ENCODE measurements at places on chromosomes 5 and 9.

- no peak for DNase-seq
Measured at GRCh38 chr5:100575815-100576214, 40.6 kb downstream of the FAM174A start.

DNA sequence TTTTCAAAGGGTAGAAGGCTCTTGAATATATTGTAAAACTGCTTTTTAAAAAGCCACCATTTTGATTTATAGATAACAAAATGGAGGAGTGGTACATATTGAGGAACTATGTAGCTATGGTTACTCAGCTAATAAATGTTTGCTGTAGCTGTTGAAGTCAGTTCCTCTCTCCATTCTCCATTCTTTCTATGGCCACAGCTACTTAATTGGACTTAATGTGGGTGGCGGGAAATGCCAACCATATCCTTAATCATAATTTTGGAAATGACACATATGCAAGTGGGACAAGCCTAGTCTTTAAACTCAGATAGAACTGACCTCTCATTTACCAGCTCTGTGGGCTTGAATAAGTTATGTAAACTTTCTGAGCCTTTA, 10.6 kb downstream of the CDKN2A start:
- no peak for DNase-seq

DNA sequence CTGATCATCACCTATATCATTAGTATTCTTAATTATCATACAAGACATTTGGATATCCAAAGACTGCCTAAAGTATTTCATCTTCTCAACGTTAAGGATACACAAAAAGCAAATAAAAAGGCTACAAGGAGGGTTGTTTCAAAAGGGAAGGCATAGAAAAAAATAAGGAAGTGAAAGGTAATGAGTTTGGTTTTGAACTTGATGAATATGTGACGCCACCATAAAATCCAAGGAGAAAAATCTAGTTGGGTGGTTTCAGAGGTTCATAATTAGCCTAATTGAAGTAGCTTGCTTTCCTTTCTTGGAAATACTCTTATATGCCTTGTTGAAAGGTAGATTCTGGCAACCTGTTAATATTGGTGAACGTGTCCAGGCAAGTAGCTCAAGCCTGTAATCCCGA, 96.1 kb upstream of the SGCD start:
- no peak for DNase-seq

GRCh38 chr5:169870211-169870610, 110.1 kb downstream of the INSYN2B start:
- DNase-seq = no peak

- no peak for DNase-seq
Measured at GRCh38 chr5:43137326-43137725, 16.6 kb downstream of the ZNF131 start.

DNA sequence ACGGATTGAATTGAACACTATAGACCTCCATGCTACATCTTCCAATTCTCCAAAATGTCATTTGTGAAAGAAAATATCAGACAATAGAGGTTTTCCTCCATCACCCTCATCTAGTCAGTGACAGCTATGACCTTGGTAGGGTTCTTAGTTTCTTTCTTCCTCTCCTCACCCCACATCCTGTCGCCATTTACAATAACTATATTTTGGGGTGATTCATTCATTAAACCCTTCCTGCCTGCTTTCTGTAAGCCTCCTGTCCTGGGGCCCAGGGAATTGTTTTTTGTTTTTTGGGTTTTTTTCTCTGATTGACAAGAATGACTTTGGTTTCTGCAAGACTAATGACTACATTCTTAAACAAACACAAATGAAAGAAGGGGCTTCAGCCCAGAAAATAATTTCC, 82.6 kb downstream of the PRELID2 start:
- no peak for DNase-seq

DNA sequence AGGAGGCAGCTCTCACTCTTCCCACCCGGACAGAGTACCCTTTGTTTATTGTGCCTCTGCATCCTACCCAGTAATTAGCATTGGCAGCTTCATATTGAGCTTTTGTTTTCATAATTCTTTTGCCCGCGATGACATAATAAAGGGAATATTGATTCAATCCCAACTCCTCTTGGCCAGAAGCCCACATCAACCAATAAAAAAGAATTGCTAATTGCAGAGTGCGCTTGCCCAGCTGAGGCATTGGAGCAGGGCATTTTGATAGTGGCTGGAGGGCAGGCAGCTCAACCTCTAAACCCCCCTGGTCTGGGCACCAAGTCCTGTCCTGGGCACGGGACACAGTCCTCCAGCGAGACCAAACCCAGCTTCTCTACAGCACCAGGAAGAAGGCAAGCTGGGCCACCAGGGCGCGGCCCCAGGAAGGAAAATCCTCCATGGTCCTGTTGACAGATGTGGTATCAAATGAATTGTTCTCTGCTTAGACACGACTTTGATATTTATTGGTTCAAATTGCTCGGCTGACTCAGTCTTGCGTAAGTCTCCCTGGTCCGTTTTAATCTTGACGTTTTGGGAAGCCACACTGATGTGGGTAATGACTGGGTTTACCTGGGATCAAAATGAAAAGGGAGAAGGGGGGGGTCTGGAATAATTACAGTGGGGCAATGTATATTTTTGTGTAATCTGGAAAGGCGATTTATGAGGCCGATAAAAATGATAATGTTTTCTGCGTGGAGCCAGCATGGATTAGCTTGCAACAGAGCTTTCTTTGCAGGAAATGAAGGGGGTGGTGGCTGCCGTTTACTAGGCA, 220.7 kb upstream of the MSX2 start:
- DNase-seq = no peak

GRCh38 chr9:115204904-115205453, 87.0 kb upstream of the TNC start:
- DNase-seq = peak; percentile 32

GRCh38 chr5:175657593-175658271, at the start of gene HRH2:
Gene HRH2 (plus strand): TSS chr5:175658071. CDS start chr5:175683234, 25,163 bp downstream.
- no peak for DNase-seq

DNA sequence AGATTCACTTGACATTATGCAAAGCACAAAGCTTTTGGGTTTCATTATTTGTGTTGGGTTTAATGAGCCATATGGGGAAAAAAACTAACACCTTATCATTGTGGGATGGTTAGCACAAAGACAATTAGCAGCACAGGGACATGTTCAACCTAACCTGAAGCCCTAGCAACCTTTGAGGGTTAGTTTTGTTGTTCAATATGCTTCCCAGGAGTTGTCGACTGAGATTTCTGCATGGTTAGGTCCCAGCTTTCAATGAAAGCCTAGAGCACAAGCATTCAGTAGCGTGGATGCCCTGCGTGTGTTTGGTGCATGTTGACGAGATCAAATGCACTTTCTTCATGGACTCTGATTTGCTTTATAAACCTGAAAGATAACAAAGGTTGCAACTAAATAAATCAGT, 565.2 kb upstream of the TLE4 start:
- DNase-seq = no peak

DNA sequence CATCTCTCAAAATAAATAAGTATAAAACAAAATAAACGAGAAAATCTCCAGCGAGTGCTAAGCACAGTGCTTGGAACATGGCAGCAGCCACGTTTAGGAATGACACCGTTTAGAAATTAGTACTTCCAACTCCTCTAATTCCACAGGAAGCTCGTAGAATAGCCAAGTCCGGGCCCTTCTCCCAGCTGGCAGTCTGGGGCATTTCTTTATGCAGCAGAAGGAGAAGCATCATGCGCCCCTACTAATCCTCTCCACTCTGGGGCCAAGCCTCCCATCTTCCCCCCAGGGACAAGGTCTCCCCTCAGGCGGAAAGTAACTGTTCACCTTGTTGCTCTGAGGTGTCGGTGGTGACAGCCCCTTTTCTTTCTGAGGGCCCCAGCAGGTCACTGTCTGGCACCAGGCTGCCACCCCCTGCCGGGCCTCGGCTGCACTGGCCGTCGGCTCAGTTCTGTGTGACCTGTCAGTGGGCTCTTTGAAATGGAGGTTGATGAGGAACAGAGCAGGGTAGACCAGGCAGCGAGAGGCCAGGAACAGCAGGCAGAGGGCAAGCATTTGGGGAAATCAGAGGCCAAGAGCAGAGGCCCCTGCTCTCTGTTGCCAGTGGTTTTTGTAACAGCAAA, 113.5 kb upstream of the WWC1 start:
- no peak for DNase-seq

DNA sequence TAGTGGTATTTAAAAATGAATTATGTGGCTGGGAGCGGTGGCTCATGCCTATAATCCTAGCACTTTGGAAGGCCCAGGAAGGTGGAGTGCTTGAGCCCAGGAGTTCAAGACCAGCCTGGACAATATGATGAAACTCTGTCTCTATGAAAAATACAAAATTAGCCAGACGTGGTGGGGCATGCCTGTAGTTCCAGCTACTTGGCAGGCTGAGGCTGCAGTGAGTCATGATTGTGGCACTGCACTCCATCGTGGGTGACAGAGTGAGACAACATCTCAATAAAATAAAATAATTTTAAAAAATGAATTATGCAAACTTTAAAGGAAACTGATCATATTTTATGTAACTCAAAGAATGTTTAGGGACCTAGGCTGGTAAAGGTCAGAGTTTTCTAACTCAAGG, 310.8 kb upstream of the DMRT1 start:
- DNase-seq = peak; percentile 47

DNA sequence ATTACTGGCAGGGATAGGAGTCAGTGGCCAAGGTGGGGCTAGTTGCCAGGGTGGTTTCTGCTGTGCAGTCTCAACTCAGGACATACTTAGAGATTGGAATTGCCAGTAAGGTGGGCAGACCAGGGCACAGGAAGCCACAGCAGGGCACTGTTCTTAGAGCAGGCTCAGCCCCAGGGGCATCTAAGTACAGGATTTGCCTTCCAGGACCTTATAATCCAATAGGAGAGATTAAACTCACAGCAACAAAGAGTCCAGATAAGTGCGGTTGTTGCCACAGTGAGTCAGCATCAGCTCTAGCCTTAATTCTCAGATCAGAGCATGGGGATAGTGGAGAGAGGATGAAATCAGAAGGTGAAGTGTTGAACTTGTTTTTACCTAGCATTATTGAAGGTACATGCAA, 265.8 kb upstream of the TRPC7 start:
- no peak for DNase-seq

- DNase-seq = no peak
Measured at GRCh38 chr5:178668579-178668978, 41.7 kb upstream of the CLK4 start.

- no peak for DNase-seq
Measured at GRCh38 chr5:156715287-156715686, 134.8 kb upstream of the PPP1R2B start.

DNA sequence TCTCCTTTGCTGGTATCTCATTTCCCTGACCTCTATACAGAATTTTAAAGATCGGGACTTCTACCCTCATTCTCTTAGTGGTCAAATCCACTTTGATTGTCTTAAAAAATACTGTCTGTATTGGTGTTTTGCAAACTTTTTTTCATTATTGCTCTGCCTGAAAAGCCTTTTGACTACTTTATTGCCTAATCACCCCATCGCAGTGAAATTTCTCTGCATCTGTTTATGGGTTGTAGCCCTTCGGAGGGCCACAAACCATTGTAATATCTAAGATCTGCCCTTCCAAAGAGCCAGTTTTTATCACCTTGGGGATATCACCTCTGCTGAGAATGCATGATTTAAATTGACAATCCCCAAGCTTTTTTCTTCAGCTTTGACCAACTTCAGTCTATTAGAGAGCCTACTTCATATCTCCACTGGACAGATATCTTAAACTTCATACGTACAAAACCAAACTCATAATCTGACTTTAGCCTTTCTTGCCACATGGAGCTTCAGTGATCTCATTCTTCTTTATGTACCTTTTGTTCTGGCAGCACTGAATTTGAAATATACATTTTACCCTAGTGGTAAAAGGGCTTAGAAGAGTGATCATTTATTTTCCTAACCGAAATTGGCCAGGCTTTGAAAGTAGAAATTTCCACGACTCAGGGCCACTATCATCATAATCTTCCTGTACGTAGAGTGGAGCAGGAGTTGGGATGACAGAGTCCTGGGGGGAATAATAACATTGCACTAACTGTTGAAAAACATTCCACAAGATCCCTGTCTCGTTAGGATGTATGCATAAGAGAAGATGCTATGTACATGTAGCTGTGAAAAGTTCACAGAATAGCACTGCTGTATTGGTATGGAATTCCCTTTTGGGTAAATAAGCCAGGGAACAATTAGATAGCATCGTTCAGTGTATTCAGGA, 21.4 kb downstream of the KIF2A start:
- DNase-seq = no peak

DNA sequence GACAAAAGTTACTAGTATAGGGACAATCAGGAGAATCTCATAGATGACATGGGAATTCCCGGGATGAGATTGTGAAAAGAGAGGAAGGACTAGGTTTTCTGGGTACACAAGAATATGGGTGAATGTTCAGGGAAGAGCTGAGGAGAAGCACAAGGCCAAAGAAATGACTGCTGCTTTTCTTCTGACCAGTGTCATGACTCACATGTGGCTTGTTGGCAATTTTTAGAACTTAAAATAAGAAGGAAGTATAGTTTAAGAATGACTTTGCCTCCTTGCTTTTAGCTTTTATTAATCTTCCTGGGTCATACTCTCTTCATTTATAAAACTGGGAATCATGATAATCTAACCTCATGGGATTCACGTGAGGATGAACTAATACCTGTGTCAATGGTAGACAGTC, 652.4 kb upstream of the MEF2C start:
- DNase-seq = no peak

GRCh38 chr5:171592076-171592475, 172.6 kb downstream of the FGF18 start:
- DNase-seq = no peak

GRCh38 chr5:96880444-96881164, 4.3 kb downstream of the ERAP2 start:
- DNase-seq = peak; percentile 27

GRCh38 chr9:126515001-126515872, 98.5 kb upstream of the LMX1B start:
- DNase-seq = no peak

DNA sequence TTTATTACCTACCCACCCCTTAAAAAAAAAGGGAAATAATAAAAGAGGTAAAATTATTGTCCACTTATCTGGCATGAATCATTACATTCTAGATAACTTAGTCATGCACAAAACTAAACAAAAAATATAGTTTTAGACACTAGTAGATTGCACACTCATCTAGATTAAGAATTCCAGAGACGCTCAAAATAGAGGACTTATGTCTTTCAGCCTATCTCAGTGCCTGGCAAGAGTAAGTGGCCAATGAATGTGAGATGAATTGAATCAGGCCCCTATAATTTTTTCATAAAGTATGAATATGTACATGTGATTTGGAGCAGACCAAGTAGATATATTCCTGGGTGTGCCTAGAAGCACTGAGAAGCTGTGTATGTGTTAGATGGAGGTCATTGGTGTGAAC, 2.0 kb upstream of the RXFP3 start:
- no peak for DNase-seq

DNA sequence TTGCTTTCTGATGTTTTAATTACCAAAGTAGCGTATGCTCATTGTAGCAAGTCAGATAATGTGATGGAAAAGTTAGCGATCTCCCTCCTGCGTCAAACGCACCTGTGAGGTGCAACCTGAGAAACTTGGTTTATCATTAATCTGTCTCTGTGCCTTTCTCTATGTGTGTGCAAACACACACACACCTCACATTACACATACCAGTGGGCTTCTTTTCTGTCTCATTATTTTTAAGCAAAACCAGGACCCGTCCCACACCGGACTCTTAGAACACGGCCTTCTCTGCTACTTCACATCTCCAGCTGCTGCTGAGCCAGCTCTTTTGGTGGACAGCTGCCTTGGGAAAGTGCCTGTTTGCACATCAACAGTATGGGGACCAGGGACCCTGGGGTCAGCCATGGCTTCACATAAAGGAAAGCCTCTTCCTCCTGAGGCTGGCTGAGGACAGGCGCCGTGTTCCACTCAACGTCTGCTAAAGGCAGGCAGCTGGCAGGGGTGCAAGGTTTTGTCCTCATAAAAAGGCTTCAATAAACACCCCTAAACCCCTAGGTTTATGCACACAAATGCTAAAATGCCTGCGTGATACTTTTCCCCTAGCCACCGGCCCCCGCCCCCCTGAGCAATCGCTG, 44.2 kb downstream of the MRPL36 start:
- no peak for DNase-seq

All from fibroblast of gingiva (primary cell).